ENCODE measurements at places on chromosomes 12 and 14.

DNA sequence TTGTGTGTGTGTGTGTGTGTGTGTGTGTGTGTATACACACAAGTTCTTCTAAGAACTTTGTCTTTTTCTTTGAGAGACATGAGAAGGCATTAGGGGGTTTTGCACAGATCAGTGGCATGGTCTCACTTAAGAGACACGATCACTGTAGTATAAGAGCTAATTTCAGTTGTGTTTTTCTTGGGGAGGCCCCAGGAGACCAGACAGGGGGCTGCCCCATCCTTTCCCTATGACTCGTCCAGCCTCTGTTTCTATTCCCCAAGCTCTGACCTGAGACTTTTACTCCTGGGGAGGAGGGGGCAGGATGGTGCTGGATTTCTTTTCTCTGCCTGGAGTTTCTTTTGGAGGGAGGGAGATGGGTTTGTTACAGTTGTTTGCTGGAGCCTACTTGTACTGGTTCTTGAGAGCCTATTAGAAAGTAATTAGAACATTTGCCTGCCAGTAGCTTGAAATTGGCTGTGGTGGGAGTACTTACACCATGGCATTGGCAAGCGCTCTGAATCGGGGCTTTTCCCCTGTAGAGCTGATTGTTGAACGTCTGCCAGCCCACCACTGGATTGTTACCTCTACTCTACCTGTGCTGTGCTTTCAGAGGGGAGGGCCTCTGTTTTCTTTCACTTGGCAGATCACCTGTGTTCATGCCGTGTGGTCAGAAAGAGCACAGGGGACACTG, 109.5 kb downstream of the TSPAN9 start:
- DNase-seq, result no peak

- DNase-seq, result no peak
Measured at GRCh38 chr12:3420693-3421092, 70.3 kb upstream of the PRMT8 start.

GRCh38 chr12:56190695-56191155, 1.4 kb upstream of the SMARCC2 start:
- DNase-seq, result peak; percentile 24

DNA sequence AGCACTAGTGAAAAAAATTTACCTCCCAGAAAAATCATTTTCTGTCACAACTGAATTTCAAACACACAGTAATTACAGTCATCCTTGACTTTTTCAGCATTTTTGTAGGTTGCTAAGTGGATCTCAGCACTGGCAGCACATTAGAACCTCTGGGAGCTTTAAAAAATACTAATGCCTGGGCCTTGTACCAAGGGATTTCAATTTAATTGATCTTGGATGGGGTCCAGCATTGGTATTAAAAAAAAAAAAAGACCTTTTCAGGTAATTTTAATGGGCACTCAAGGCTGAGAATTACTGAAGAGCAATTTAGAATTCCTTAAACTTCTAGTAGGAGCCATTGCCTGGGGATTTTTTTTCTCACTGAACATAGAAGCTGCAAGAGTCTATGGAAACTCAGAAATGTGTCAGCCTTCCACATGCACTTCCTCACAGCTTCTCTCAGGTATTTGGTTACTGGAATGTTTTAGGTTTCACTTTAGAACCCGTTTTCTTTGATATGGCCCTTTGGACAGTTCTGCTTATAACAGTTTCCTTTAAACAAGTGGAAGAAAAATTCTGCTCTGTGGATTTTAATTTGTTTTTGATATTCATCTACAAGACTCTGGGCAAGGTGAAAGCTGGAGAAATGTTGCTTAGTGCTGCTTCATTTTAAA, 88.5 kb upstream of the DACT1 start:
- DNase-seq, result no peak

DNA sequence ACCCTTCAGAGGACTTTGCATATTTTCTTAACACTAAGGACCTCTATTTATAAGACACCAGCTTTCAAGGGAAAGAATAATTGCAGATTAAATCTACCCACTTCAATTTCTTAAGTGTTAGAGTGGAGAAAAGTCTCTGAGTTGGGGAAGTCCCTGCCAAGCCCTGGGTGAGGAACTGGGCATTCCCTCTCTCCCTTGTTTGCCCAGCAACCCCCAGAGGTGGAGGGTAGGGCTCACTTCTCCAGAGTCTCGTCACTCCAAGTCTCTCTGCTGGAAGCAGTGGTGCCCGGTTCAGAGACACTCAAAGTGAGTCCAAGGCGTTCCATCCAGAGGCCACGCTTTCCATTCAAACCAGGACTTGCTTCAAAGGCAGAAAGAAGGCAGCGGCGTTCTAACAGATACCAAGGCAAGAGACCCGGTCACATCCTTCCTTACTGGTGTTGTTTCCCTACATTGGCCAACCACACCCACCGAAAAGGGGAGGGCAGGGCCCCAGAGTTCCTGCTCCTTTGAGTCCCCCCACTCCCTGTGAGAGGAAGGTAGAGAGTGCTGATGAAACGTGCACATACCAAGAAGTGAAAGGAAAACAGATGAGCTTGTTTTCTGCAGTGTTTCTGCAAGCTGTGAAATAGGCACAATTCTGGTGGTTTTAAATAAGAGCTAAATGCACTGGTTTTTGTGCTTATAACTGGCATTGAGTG, 6.1 kb upstream of the BDKRB2 start:
- no peak for DNase-seq

- no peak for DNase-seq
Measured at GRCh38 chr14:68898248-68899032, 80.7 kb downstream of the ACTN1 start.

DNA sequence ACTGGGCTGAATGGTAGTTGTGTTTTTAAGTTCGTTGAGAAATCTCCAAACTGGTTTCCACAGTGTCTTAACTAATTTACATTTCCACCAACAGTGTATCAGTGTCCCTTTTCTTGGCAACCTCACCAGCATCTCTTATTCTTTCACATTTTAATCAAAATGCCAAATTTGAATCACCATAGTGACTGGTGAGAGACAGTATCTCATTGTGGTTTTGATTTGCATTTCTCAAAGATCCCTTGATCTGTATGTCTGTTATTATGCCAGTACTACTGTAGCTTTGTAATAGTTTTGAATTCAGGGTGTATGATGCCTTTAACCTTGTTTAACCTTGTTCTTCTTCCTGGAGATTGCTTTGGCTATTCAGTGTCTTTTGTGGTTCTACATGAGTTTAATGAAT, 2.2 kb upstream of the EIF2S3B start:
- no peak for DNase-seq

DNA sequence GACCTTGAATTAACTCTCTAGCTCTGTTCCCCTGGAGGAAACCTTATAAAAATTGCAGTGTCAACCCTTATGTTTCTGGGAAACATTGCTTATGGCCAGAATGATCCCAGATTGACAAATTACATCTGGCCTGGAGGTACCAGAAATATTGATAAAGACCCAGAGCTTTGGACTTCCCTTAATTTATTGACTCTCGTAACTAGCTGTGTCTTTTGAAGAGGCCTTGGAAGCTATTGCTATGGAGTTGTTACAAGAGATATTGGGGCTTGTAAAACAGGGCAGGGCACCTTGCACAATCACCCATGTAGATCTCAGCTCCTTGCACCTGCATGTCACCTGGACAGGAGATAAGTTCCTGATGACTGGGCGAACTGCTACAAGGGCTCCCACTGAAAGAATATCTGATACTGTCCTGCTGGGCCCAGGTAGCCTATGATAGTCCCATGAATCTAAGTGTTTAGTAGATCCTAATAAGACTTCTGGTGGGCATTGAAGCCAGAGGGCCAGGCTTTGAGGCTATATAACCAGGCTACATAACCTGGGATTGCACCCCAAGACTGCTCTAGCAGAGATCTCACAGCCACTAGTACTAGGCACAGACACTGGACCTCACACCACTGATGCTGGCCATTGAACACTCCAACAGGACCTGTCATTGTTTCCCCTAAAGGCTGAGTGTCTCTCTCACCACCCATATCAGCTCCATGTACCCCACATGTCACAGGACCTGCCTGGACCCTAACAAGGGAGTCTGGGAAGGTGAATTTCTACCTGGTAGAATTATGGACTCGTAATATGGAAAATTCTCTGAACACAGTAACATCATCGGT, 135.7 kb upstream of the PWP1 start:
- no peak for DNase-seq

DNA sequence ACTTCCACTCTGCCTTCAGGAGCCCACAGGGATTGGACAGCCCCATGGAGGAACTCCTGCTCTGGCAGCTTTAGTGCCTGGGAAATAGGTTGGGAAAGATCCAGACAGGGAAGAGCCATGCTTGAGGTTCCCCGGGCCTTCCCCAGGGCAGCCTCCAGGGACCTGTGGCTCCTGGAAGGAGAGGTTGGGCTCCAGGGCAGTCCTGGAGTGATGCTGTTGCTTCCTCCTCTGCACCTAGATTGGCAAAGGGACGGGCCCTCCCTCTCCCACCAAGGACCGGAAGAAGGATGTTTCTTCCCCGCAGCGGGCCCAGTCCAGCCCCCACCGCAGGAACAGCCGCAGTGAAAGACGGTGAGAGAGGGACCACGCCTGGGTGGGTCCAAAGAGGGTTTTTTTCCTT, 16.5 kb downstream of the VASH1 start:
- DNase-seq, result no peak

DNA sequence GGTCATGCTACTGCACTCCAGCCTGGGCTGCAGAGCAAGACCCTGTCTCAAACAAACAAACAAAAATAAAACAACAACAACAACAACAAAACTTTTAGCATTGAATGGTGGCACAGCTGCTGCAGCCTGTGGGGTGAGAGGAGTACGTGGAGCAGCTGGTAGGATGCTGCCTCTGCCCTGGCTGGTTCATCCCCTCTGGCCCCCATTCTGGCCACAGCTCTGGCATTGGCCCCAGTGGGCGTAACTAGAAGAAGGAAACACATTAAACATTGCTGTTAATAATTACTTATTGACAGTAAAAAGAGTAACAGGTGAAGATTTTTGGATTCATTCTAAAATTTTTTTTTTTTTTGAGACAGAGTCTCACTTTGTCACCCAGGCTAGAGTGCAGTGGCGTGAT, 28.8 kb upstream of the C2CD5 start:
- DNase-seq, result no peak

GRCh38 chr14:66539034-66539433, 31.1 kb downstream of the GPHN start:
- no peak for DNase-seq

GRCh38 chr12:53967421-53967925, 5.5 kb upstream of the HOXC11 start:
- DNase-seq, result no peak

GRCh38 chr12:123983822-123984485, 10.9 kb downstream of the ZNF664 start:
- DNase-seq, result peak; percentile 81

- DNase-seq, result no peak
Measured at GRCh38 chr14:22996768-22997654, 12.9 kb downstream of the C14orf93 start.

- no peak for DNase-seq
Measured at GRCh38 chr12:29187756-29188155, 38.7 kb downstream of the FAR2 start.

GRCh38 chr12:117387832-117388231, 26.4 kb upstream of the NOS1 start:
- DNase-seq, result no peak

GRCh38 chr12:23084236-23084995, 459.4 kb downstream of the ETNK1 start:
- no peak for DNase-seq

DNA sequence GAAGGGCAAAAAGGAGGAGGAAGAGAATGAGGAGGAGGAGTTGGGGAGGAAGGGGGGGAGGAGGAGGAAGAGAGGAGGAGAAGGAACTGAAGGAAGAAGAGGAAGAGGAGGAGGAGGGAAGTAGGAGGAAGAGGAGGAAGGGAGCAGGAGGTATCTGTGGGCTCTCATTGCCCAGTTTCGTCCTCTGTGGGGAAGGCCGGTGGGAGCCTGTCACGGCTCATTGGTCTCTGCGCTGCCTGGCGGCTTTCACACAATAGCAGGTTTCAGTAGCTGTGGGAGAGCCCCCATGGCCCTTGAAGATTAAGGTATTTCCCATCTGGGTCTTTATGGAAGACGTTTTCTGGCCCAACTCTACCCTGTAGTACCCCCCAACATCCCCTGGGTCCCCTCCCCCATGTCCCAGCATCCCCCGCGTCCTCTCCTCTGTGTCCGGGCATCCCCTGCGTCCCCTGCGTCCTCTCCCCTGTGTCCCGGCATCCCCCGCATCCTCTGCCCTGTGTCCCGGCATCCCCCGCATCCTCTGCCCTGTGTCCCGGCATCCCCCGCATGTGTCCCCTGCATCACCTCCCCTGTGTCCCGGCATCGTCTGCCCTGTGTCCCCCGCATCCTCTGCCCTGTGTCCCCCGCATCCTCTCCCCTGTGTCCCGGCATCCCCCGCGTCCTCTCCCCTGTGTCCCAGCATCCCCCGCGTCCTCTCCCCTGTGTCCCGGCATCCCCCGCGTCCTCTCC, 278.2 kb upstream of the SFSWAP start:
- peak; percentile 47 for DNase-seq

DNA sequence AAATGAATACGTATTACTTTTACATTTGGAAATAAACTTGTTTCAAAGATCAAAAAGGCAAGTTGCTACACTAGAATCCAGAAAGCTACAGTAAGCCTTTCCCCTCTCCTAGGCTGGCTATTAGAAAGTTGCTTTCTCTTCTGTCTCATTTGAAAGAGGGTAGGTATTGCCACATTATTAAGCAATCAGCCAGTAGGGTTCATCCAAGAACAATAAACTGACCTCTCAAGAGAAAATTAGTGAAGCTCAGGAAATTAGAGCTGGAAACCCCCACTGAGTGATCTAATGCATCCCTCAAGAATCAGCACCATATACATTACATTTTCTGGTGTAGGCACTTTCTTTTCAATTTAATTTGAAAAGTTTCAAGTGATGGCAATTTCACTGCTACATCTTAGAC, 4.5 kb upstream of the TMEM233 start:
- no peak for DNase-seq

- peak; percentile 18 for DNase-seq
Measured at GRCh38 chr12:70094467-70094866, 148.8 kb upstream of the CNOT2 start.

DNA sequence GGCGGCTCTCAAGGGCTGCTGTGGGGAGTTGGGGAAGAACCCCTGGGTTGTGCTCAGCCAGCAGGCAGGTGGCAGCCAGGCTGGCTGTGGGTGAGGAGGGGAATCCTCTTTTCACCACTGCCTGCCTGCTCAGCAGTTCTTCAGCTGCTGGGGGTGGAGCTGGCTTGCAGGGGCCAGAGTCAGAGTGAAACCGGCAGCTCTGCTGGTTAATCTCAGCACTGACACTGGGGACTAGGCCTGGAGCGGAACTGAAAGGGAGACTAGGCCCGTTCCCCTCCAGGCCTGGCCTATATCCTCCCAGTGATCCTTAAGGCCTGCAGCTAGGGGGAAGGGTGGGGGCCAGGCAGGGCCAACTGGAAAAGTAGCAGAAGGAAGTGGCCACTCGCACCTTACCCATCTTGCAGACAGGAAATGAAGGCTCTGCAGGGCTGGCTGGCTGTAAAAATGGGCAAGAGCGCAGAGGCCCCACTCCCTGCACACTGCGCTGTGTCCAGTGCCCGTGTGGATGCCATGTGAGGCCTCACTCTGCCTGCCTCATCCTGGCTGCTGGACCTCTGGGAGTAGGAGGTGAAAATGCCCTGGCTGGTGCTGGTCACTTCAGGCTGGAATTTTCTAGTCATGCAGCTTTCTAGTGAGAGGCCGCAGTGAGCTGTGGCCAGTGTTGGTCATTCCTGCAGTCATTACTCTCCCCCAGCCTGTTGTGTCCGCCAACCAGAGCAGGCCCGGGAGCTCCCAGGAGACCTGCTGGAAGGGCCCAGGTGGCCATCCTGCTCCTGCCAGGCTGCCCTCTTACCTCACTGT, 39.4 kb downstream of the SH2B3 start:
- peak; percentile 36 for DNase-seq

Data from neural progenitor cell (in vitro differentiated cells).